ENCODE measurements at places on chromosomes 1 and 21.
A peak's percentile ranks its signal among the peaks of the same experiment; 100 is the strongest.

GRCh38 chr1:228021355-228022030 is 14.7 kb downstream of the WNT3A start:
- DNase-seq = no peak

GRCh38 chr1:177620636-177621190 is 349.1 kb downstream of the SEC16B start:
- DNase-seq = no peak

DNA sequence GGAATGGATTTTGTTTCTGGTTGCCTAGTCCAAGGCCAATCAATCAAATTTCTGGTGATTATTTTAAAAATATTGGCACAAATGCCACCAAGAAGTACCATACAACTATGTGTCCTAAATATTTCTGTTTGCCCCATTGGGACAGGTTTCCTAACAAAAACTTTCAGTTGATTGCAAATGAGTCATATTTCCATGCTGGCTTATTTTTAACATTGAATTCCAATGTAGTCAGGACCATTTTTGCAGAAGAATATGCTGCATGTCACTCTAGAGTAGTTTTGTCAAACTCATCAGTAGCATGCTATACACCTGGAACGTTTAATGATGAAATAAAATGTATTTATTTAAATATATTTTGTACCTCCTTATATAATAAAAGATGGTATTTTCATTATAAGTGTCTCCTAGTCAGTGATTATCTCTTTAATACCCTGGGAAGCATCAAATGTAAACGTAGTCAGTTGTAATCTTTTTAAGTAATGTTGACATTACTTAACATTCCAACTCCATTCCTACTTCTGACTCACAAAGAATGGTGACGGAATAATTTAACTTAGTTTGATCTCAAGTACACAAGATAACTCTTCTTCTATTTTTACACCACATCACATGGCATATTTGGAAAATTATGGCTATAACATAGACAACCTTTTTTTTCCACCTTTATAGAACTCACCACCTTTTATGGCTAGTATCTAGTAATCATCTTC is 39.0 kb upstream of the USH2A start:
- no peak for DNase-seq

- DNase-seq = no peak
Observed at GRCh38 chr1:87249803-87250202, 78.9 kb upstream of the LMO4 start.

- DNase-seq = no peak
Observed at GRCh38 chr1:237638555-237638954, 252.2 kb downstream of the ZP4 start.

GRCh38 chr1:233389893-233390292 is 62.4 kb downstream of the MAP3K21 start:
- DNase-seq = no peak

GRCh38 chr1:178581351-178582303 is 68.7 kb downstream of the TEX35 start:
- DNase-seq = no peak

- DNase-seq = no peak
Observed at GRCh38 chr1:236734141-236734765, 48.0 kb downstream of the ACTN2 start.

DNA sequence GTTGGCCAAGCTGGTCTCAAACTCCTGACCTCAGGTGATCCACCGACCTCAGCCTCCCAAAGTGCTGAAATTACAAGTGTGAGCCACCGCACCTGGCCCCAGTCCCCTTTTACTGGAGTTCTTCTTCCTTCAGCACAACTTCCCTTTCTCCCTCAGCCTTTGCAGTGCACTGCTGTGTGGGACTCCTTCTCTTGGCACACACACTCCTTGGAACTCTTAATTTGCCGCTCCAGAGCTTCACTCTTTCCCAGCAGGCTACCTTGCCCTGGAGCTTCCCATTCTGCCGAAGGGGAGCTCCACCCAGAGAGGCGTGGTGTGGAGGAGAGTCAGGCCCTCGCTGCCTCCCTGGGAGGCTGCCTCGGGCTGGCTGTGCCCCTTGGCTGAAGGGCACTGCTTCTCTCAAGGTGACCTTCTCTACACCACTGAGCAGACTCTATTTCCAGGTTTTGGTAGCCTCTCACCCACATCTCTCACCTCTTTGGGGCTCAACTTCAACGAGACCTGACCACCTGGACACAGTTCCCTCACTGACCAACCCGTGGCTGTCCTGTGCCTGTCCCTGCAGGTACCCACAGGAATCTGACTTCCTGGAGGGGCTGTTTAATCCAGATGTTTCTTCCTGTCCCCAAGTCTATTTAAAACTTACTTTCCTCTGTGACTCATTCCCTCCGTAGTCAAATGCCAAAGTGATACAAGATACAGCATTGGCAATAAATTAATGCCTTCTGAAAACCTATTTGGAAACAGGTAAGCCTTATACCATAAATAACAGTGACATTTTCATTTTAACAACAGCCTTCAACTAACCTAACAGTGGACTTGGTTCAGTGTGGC is 227.3 kb upstream of the KIAA0040 start:
- DNase-seq = no peak

GRCh38 chr21:41605934-41606285 is 98.0 kb upstream of the TMPRSS2 start:
- DNase-seq = no peak

DNA sequence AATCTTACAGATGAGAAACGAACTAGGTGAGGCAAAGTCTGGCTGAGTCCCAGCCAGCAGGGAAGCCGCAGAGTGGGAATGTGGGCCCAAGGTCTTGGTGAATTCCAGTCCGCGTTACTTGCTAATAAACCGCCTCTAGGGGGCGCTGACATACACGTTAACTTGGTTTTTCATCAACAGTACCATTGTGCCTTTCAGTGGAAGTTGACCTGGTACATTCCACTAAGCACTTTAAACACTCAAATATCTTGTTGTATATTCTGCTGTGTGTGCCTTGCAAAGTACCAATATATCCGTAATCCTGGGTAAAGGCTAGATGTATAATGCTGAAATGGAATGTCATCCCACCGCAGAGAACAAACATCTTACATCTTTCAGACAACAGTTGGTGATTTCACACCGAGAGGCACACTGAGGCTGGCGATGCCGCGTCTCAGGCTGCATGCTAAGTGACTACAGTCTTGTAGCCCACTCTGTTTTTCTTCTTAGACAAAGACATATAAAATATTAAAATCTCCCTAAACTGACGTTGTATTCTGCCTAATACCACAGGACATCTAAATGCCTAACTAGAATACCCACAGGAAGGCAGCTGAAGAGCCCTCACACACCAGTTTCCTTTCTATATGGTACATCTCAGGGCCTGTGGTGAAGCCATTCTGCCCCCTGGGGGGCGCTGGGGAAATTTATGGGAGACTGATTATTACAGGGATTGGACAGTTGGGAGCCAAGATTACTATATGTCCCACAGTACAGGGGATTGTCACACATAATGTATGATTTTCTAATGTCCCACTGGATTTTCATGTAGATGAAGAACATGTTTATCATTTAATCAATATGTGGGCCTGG is 49.2 kb upstream of the C1orf198 start:
- peak; percentile 11 for DNase-seq

GRCh38 chr1:232986527-232986922 is 36.1 kb downstream of the NTPCR start:
- DNase-seq = no peak

DNA sequence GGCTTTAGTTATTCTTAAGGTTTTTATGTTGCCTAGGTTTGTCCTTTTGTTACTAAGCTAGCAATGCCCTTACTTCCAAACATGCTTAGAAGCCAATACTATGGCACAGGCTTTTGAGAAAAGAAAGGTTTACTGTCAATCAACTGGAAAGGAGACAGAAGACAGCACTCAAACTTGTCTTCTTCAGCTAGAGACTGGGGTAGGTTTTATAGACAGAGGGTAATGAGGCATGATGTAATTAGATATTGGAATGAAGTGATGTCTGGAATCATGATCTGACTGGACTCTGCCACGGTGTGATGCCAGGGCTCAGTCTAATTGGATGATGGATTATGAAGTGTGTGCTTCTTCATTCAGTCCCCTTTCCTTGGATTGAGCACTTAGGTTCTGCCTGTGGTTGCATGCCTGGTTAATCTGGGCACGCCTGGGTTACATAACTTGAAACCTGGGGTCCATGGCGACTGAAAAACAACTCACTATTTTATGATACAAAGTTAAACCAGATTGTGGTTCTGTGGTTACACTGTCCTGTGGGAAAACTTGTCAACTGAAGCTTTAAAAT is 625.8 kb downstream of the BRINP3 start:
- DNase-seq = no peak

- no peak for DNase-seq
Observed at GRCh38 chr1:25837262-25837875, 17.6 kb downstream of the MTFR1L start.

DNA sequence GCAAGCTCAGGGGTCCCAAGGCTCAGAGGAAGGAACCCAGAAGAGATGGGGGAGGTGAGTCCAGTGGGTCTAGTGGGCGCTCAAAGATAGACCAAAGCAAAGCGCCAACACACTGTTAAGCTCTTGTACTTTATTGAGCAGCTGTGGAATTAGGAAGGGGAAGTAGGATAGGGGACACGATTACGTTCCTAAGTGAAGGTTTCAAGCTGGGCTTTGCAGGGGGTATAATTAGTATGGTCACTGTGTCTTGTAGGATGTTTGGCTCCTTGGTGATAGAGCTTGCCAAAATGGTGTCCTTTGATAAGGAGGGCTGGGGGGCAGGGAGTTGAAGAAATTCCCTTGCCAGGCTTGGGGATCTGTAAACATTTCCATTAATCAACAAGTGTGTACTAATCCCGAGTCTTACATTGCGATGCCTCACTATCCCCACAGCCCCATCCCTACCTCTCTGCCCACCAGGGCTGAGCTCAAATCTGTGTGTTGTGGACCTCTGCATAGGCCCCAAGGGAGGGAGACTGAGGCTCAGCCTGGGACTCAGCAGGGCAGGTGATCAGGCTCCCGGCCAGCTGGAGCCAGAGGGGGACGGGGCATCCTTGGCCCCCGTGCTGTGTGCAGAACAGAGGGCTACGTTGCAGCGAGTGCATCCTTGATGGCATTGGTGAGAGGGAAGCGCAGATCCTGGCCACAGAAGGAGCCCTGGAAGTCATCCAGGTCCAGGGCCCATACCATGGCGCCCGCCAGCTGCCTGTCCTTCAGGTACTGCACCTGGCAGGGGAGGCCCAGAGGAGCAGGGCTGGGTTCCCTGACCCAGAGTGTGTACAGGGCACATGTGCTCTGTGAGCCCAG is 3.4 kb upstream of the MYBPH start:
- no peak for DNase-seq

DNA sequence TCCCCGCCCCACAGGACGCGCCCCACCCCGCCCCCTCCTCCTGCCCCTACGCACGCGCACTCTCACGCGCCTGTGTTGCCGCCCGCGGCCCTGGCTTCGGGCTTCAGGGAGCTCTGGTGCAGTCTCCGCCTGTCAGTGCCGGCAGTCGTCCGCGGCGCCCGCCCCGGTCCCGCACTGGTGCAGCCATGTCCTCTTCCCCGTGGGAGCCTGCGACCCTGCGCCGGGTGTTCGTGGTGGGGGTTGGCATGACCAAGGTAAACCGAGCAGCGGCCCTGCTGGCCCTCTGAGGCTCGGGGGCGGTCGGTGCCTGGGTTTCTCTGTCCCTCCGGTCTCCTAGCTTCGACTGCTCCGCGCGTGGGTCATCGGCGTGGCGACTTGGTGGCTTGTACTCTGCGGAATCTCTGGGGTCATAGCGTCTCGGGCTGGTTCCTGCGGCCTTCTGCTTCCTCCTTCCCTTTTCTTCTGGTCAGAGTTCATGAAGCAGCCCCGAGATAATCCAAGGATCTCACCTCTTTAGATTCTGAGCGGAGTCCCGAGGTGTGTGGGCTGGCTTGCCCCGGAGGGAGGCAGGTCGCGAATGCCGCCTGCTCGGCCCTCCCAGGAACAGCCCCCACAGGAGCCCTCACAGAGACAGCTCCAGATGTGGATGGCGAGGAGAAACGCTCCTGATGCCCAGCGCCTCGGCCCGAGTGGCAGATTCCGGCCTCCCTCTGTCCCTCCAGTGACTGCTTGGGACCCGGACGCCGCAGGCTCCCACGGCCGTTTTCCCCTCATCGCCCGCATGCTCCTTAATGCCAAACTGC is at the start of gene SCP2:
TSS of gene SCP2 (plus strand) at position 65 of the 803 bp plus-strand sequence. CDS start at position 186, 121 bp downstream.
- peak; percentile 59 for DNase-seq

DNA sequence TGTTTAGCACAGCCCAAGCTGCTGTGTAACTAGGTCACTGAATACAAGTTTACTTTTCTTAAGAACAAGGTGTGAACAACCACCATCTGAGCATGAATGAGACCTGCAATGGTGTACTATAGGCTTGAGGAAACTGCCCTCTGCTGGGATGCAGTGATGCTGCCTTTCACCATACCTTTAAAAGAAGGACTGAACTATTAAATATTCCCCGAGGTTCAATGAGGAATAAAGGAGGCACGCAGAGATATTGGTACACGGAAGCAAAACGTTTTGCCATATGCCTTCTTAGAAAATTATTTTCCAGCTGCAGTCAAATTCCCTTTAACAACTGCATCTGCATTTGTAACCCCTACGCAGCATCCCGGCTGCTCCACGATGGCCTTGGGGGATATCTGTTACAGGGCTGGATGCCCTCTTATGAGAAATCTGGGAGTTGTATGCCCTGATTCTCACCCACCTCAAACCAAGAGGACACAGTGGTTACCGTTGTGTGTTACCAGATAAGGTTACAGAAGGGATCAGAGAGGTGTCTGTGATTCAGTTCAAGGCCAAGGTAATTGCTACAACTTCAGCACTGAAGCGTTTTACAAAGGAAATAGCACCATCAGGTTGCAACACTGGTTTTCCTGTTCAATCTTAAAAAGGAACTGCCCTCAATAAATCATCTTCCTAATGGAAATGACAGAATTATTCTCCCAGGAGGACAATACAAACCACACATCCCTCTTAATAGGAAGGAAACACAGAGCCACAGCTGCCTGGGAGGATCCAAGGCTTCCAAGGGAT is 470.5 kb downstream of the LTN1 start:
- DNase-seq = no peak

DNA sequence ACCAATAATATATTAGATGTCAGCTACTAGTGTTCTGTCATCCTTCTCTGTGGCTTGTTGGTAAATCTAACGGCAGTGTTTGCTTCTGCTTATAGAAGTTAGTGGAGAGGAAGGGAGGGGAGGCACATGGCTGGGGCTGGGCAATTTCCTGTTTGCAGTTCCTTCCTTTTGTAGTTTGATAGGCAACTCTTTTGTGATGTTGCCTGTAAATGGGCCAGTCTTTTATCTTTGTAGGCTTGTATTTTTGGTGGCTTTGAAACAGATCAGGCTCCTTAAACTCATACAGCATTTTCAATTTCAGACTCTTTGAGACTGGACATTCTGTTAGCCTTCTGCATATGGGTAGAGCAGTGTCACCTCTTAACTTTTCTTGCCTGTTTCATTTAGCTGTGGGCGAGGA is 48.1 kb downstream of the CDC14A start:
- no peak for DNase-seq
